ENCODE measurements at places on chromosomes 1 and 21.

- DNase-seq = no peak
These were observed 14.8 kb downstream of the HSPG2 start for GRCh38 chr1:21922090-21923013.

GRCh38 chr1:22702296-22703085, 8.1 kb upstream of the EPHB2 start:
- no peak for DNase-seq

- no peak for DNase-seq
These were observed 339 bp downstream of the LHX4 start for GRCh38 chr1:180230416-180230790.

DNA sequence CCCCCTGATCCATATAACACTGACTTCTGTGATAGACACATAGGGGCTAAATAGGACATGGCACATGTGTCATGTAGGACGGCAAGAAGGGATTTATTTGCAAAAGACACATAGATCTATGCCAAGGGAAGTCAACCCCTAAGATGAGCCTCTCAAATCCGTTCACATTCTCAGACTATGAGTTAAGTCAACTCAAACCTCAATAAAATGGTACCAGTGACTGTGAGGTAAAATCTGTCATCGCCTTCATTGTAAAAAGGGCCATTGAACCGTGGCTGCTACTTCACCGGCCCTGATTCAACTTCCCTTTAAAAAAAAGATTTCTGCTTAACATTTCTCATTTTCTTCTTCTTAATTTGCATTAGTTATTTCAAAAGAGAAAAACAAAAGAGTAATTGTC, 144.0 kb downstream of the ZNF281 start:
- no peak for DNase-seq

DNA sequence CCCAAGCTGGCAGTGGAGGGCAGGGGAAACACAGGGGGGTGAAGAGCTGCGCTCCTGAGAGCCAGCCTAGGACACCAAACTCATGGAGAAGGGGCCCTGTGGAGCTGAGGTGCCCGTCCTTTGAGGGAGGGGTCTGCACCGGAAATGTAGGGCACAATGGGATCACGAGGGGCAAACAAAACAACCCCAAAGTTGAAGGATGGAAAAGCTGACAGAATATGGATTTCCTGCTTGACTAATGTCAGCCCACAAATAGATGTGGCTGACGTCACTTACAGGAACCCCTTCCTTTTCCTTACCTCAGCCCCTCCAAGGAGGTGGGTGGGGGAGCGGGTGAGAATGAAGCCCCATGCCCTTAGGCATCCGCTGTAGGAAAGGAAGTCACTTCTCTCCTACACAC, 110.9 kb downstream of the KCNN3 start:
- DNase-seq = no peak

DNA sequence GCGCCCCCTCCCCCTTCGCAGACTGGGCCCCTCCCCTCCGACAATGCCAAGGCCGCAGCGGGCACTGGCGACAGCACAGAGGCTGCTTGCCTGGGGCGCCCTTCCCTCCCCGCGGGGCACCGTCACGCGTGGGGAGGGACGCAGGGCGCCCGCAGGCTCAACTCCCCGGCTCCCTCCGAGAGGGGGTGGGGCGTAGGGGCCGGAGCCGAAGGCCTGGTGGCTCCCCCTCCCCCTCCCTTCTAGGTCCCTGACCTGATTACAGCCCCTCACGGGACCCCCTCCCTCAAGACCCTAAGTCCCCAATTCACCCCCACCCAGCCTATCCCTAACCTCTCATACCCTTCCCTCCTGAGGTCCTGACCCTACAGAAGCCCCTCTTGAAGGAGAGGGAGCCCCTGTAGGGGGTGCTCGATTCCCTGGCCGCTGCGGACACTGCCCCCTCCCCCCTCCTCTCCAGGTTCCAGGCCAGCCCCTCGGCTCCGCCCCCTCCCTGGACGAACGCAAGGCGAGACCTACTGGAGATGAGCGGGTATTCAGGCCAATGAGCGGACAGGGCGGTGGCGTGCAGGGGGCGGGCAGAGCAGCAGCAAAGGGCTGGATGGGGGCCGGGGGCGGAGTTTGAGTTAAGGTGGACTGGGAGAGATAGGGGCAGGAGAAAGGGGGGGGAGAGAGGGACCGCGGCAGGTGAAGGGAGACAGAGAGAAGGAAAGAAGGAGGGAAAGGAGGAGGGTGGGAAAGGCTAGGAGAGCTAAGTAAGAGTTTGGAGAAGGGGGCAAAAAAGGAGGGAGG, 733 bp upstream of the ZBTB7B start:
- DNase-seq = peak; percentile 99

DNA sequence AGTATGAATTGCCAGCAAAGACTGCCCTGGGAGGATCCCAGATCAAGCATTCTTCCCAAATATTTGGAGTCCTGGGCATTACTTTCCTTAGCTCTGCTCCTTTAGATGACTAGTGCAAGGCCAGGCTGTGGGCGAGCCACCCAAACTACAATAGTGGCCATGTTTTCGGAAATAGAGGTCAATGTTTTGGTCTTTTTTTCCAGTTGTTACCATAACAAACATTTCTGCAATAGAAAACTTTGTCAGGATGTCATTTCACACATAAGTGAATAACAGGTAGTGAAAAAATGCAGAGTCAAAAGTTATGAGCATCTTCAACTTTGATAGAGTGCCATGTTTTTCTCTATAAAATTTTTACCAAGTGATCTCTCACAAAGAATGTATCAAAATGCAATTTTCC, 25.2 kb upstream of the OR10J4 start:
- no peak for DNase-seq

- DNase-seq = no peak
These were observed 3.9 kb upstream of the COL16A1 start for GRCh38 chr1:31707711-31708110.

- DNase-seq = no peak
These were observed 60.5 kb downstream of the BACE2 start for GRCh38 chr21:41228492-41228891.

GRCh38 chr1:3192361-3192760, 123.4 kb downstream of the PRDM16 start:
- DNase-seq = no peak

DNA sequence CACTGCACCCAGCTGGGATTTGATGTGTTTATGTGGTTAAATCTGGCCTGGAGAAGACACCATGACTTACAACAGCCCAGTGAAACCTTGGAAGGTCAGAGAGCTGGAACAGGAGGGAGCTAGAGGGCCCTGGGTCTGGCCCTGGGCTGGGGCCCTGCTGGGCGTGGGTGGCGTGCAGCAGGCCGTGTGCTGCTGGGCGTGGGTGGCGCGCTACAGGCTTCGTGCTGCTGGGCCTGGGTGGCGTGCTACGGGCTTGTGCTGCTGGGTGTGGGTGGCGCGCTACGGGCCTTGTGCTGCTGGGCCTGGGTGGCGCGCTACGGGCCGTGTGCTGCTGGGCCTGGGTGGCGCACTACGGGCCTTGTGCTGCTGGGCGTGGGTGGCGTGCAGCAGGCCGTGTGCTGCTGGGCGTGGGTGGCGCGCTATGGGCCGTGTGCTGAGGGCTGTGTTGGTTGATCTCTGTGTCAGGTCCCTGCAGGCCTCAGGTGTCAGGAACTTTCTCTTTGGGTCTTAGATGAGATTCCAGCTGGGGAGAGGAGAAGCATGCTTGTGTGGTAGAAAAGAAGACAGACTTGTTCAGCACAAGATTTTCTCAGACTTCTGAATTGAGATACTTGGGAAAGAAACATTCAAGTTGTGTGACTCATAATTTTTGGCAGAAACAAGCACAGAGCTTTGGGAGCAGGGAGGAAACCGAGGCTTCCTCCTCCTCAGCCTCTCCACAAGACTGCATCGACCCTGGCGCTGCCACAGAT, 66.0 kb downstream of the COL18A1 start:
- no peak for DNase-seq

DNA sequence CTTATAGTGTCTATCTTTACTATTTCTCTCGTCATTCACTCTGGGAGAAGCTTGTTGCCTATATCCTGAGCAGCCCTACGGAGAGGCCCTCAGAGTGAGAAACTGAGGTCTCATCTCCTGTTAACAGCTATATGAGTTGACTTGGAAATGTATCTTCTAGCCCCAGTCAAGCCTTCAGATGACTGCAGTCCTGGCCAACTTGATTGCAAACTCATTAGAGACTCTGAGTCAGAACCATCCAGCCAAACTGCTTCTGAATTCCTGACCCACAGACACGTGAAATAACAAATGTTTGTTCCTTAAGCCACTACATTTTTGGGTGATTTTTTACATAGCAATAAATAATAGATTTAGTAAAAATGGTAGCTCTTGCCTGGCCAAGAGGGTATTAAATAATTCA, 3.9 kb upstream of the ZBED6 start:
- no peak for DNase-seq

GRCh38 chr1:26169198-26169554, 413 bp upstream of the C1orf232 start:
- DNase-seq = no peak

DNA sequence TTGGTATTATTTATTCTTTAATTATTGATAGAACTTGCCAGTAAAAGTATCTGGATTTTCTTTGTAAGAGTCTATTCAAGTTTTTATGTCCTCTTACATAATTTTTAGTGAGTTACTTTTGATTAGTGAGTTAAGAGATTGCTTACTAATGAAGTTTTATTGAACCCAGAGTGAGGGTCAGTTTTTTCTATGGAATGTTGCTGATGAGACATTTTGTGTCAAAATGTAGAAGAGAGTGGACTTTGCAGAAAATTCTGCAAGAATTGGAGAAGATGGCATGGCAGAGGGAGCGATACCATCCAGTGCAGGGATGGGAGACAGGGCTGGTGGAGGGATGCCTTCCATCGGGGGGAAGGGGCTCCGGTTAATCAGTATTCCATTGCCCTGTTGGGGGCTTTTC, 11.0 kb downstream of the MTARC2 start:
- no peak for DNase-seq

DNA sequence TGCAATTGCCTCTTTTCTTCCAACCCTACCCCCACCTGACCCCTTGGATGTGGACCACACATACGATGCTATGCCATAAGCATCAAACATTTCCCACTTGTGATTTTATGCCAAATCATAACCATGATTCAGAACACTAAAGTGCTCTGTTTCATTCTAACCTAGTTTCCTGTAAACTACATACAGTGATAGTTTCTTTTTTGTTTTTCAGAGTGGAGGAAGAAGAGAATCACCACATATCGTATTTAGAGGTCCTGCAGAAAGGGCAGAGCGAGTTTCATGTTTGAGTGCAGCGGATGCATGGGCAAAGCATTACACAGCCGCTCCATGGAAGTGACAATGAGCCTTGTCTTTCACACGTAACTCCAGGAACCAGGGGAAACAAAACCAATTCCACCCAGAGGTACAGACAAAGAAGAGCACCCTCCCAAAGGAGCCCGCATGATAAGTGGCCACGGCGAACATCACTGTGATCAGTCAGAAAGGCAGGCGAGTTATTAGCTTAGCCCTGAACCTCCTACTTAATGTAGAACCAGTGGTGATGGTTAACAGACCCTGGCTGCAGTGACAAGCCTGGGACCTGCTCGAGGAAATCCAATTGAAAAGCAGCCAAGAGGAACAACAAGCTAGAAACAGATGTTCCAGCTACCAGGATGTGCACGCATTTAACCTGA, 64.0 kb upstream of the ZNF281 start:
- no peak for DNase-seq

GRCh38 chr1:163174524-163175437, 27.9 kb downstream of the RGS5 start:
- DNase-seq = peak; percentile 49

- DNase-seq = no peak
These were observed 96.2 kb downstream of the RNF220 start for GRCh38 chr1:44501047-44501890.

- DNase-seq = no peak
These were observed 23.4 kb downstream of the GTF2B start for GRCh38 chr1:88867743-88868521.

GRCh38 chr21:37837381-37837780, 78.9 kb downstream of the KCNJ6 start:
- no peak for DNase-seq

- no peak for DNase-seq
These were observed 4.9 kb upstream of the CORT start for GRCh38 chr1:10444795-10445397.

DNA sequence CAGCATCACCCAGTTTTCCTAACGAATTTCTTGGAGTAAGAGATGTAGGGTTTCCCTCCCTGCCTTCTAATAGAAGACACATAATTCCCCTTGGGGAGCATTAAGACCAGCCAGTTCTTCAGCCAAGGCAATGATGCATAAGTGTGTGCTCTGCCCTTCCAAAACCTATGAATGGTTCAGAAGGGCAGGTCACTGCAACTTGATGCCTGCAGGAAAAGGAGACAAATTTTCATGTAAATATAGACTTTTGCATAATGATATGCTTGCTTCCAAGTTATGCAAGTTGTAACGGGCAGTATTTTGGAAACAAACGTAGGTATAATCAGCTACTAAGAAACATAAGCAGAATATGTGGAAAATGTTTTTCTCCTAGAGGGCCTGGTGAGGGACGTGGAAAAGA, 31.6 kb downstream of the PTGS2 start:
- DNase-seq = no peak

DNA sequence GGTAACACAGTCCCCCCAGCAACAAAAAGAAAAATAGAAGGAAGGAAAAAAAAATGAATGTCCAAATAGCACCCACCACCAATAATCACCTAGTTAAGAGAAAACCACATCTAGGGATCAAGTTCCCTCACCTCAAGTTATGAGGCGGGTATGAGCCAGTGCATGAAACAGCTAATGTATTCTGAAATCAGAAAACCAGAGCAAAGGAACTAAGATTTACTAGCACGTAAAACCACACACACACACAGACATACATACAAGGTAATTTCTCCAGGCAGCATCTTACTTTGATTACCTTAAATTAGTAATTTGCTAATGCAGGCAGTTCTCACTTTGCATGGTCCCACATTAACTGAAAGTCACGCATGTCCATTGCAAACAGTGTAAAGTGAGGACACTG, 109.8 kb downstream of the HLCS start:
- DNase-seq = no peak

GRCh38 chr1:206005234-206005633, 2.0 kb upstream of the RAB7B start:
- DNase-seq = no peak

- no peak for DNase-seq
These were observed 13.0 kb upstream of the MORC3 start for GRCh38 chr21:36306872-36307534.

DNA sequence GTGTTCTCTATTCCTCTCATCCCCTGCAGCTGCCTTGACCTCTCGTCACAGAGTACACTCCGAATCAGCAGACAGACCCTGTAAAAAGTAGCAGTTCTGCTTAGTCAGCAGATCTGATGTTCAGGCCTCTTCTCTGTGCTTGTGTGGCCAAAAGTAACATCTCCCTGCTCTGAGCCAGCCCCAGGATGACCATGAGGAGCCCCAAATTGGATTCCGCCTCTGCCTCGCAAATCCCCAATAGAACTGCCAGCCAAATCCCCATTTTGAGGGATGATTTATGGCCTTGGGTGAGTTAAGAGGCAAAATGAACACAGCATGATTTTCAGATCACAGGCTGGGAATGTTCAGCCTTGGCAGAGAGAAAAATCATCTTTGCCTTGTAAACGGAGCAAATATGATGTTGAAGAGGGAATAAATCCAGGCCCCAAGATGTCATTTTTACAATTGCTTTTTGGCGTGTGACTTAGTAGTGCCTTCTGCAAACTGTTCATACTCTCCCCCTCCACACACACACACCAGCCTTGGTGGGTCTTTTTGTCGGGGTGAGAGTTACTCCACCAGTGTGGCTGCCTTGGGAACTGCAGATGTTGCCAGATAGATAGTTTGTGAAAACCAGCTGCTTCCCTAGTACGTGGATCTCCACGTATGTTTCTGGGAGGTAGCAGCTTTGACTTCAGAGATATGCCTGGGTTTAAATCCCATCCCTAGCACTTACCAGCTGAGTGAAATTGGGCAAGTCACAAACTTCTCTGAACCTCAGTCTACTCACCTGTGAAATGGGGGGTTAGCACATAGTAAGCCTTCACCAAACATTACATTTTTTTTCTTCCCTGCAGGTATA, 77.8 kb downstream of the MAN1C1 start:
- no peak for DNase-seq
